ENCODE measurements at places on chromosomes 2 and 18.

DNA sequence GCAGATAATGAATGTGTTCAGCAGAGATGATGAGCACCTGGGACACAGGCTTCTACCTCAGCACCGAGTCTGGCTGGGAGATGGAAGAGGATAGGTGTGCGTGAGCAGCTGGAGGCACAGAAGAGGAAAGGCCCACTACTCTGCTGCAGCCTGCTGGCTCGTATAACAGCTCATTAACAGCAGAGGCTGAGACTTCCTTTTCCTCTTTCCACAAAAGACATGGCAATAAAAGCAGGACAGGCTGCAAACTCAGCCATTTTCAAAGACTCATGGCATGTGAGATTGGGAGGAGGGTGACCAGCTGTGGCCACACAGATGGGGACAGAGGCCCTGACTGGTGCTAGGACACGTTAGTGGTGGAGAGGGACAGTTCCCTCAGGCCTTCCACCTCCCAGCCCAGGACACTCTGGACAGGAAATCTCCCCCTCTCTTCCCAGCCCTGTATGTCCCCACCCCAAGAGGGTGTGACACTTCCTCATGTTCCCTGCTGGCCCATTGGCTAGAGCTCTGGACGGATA is 60.3 kb downstream of the CACNB4 start:
- DNase-seq = peak; percentile 26

GRCh38 chr18:43396266-43396665 is 119.0 kb upstream of the SYT4 start:
- DNase-seq = peak; percentile 30

DNA sequence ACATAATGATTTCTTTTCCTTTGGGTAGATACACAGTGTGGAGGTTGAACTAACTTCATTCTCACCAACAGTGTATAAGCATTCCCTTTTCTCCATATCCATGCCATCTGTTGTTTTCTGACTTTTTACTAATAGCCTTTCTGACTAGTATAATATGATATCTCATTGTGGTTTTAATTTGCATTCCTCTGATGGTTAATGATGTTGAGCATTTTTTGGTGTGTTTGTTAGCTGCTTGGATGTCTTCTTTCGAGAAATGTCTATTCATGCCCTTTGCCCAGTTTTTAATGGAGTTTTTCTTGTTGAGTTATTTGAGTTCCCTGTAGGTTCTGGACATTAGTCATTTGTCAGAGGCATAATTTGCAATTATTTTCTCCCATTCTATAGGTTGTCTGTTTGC is 59.8 kb downstream of the MARCHF4 start:
- DNase-seq = no peak

DNA sequence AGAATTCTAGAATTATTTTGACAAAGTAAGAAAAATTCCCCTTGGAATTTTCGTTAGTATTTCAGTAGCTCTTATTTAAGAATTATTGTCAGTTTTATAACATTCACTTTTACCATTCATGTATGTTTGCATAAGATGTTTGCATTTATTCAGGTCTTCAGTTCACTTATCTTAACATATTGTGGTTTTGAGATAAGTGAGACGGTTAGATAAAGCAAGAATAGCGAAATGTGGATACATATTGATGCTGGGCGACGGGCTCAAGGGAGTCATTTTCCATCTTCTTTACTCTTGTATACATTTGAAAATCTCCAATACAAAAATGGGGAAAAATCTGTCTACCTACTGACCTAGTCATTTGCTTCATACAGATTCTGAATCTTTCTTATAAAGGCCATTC is 156.7 kb upstream of the HDAC4 start:
- DNase-seq = no peak

DNA sequence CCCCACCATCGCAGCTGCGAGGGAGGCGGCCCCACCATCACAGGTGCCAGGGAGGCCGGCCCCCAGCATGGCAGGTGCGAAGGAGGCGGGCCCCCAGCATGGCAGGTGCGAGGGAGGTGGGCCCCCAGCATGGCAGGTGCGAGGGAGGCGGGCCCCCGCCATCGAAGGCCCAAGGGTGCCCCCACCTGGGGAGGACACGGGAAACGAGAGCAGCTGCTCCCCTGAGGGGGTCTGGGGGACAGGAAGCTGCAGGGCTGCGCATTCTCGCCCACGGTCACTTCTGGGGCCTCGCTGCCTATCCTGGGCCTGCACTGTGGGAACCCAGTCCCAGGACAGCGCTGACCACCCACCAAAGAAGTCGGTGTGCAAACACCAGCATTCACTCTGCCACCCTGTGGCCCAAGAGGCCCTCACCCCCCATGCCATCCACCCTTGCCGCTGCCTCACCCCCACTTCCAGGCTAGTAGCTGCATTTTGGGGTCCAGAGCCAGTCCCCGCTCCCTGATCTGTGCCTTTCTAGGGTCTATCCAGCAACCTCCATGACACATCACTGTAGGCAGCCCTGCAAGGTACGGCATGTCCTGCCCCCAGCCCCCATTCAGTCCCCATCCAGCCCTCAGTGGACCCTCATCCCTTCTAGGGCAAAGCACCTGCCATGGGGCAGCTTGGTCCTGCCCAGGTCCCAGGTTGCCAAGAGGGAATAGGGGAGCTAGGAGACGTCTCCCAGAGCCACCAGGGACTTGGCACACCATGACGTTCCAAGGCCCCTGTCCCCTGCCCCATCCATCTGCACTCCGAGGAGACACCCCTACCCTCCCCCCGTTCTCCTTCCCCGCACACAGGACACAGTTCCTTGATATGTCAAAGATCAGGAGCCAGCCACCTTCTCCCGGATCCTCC is 24.0 kb upstream of the GPC1 start:
- DNase-seq = no peak

DNA sequence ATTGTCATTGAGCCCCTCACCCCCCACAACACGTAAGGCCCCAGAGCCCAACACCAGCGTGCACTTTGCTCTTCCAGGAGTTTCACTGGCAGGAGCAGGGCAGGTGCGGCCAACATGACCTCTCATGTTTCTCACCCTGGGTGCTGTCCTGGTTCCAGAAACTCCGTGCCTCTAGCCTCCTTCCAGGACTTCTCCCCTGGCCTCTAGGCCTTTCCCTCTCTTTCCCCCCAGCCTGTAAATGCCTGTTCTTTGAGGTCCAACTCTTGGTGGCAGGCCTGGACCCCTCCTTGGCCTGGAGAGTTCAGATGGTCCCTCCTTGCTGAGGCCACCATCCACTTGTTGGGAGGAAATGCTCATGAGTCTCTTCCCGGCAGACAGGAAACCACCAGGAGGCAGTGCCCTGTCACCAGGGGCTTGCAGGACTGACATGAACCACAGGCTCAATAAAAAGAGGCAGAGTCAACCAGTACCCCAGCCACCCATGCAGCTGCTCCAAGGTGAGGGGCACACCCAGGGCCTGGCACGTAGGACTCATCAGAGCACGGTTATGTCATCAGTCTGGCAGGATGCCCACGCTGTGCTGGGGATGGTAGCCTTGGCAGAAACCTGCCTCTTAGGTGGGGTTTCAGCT is 1.5 kb downstream of the MALL start:
- DNase-seq = no peak

DNA sequence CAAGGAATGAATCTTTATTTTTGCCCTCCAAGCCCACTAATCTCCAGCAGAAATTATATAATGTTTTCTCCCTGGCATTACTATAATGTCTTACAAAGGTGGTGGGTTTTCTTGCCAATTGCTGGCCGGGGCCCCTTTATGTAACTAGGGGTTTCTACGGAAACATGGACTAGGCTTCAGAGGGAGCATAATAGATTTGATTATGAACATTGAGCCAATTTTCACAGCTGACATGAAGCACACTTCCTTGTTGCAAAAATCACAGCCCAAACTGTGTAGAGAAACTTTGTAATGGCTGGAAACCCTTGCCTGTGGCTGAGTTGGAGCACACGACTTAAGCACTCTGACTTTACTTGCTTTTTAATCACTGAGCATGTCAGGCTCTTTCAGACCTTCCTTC is 3.8 kb upstream of the CYRIA start:
- DNase-seq = no peak

DNA sequence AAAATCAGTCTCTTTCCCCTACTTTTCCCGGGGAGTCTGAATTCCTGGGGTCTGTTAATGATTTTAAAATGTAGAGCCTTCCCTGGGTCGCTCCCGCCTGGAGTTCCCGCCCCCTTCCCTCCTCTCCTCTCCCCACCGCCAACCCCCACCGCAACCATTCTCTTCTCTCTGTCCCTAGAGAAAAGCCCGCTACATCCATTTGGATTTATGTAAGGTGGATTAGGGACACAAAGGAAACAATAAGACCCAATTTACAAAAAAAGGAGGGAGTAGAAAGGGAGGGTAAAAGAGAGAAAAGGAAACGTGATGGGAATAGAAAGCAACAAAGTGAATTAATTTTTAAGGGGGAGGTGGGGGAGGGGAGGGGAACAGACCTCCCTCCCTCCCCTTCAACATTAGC is 2.2 kb downstream of the EPHA4 start:
- peak; percentile 51 for DNase-seq

- DNase-seq = no peak
Observed at GRCh38 chr2:173048897-173049661, 26.6 kb upstream of the MAP3K20 start.

- DNase-seq = no peak
Observed at GRCh38 chr2:231270221-231271114, 72.0 kb downstream of the ARMC9 start.

DNA sequence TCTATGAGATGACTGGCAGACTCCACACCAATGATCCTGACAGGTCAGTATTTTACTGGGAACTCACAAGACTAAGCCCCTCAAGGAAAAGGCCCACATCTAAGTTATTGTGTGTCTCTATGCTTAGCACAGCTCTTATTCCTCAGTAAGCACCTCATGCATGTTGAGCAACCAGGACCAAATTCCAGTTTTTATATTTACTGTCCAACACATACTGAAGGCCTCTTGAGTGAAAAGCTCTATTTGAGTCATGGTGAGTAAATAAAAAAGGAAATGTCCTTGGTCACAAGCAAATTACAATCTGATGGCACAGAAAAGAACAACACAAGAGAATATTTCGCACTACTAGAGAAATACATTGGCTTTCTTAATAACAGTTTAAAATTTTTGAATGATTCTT is 87.9 kb upstream of the ETAA1 start:
- DNase-seq = no peak

DNA sequence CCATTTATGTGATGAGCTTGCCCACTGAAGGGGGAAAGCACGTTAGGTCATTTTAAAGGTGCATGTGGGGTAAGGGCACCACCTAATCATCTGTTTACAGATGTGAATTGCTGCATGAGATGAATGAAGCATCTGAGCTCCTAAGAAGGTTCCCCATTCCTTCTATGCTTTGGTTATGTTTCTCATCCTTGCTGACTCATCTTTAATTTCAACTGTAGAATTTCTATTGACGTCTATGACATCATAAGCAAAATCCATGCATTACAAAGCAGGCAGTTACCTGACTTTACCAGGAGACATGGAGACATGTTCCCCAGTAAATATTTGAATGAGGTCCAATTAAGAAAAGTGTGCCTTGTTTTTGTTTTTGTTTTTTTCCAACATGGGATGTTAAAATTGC is 2.8 kb downstream of the SNTG2 start:
- DNase-seq = no peak

DNA sequence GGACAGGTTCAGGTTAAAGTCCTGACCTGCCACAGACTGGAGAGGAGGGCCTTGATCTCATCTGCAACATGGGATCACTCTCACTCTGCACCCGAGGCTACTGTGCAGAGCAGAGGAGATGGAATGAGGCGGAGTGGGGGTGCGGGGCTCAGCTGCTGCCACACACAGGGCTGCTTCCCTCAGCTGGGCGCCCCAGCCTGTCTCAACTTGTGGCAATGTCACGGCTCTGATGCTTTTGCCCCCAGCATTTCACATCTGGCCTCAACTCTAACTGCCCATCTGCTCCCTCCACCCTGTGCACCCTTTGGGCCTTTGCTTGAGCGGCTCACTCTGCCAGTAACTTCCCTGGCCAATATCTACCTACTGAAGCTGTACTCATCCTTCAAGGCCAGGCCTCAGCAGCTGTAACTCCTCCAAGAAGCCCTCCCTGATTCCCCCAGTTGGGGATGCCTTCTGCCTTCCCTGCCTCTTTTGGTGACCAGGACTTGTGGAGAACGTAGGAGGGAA is 70.3 kb downstream of the POLR1A start:
- DNase-seq = no peak

GRCh38 chr18:62370366-62370765 is 45.3 kb downstream of the TNFRSF11A start:
- DNase-seq = no peak

GRCh38 chr2:196481324-196481697 is 158.2 kb upstream of the CCDC150 start:
- no peak for DNase-seq

GRCh38 chr2:231411237-231411636 is 15.7 kb downstream of the B3GNT7 start:
- DNase-seq = no peak

All from kidney (tissue), 22 donors.